K562 (cell line): ENCODE measurements at places on chromosomes 7 and 10. TPM values are rescaled to one million over a fixed set of nuclear protein-coding genes. Genes with fewer than 3 reads are reported as not detected.

Gene SMKR1
- total RNA-seq: 0.58 and 1.5 TPM in 2 replicates

GRCh38 chr10:123278445-123278844 is 124.2 kb downstream of the BUB3 start:
- H3K36me3 ChIP-seq: no peaks in the 10 kb centered on the region
- no peak overlapping the region for H3K27ac ChIP-seq
- DNase-seq: no peak
- no peak overlapping the region for H3K4me3 ChIP-seq
- H3K4me1 ChIP-seq: no peaks in the 10 kb centered on the region

GRCh38 chr10:3119796-3120459 is 52.6 kb downstream of the PFKP start:
- peak; percentile 47 for DNase-seq
- H3K36me3 ChIP-seq: peaks cover 92% of the 10 kb centered on the region; the same call in 2 of the 3 replicates
- H3K4me1 ChIP-seq: peaks cover 5% of the 10 kb centered on the region
- no peak overlapping the region for H3K4me3 ChIP-seq
- H3K27me3 ChIP-seq: no peaks in the 10 kb centered on the region

- no peaks in the 10 kb centered on the region for H3K36me3 ChIP-seq
- DNase-seq: peak; percentile 63
- no peak overlapping the region for H3K4me3 ChIP-seq
- H3K27me3 ChIP-seq: no peaks in the 10 kb centered on the region
These were observed 22.0 kb downstream of the PRTFDC1 start for GRCh38 chr10:24930427-24930826.

Gene GRM3
- not detected in 2 replicates for total RNA-seq

DNA sequence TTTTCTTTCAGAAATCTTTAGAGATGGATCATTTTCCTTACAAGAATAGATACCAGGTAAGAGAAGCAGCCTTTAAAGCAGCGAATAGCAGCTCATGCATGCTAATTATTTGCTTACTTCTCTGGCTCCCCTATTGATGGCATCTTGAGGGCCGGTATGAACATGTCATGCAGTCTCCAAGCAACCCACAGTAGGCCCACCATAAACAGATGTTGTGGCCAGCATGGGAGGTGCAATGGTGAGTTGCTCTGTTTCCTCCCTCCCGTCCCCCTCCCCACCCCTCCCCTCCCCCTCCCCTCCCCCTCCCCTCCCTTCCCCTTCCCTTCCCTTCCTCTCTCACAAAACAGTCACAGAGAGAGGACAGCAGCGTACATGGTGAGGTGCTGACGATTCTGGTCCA is 9.7 kb upstream of the ZNF273 start:
- H3K36me3 ChIP-seq: no peaks in the 10 kb centered on the region
- DNase-seq: peak; percentile 43
- no peak overlapping the region; the same call in 1 of the 3 replicates for H3K27ac ChIP-seq
- H3K4me1 ChIP-seq: peaks cover 42% of the 10 kb centered on the region

GRCh38 chr10:65684896-65685295 is 1240.9 kb upstream of the LRRTM3 start:
- H3K27ac ChIP-seq: no peak overlapping the region
- H3K36me3 ChIP-seq: no peaks in the 10 kb centered on the region
- no peaks in the 10 kb centered on the region for H3K4me1 ChIP-seq
- H3K27me3 ChIP-seq: no peaks in the 10 kb centered on the region

DNA sequence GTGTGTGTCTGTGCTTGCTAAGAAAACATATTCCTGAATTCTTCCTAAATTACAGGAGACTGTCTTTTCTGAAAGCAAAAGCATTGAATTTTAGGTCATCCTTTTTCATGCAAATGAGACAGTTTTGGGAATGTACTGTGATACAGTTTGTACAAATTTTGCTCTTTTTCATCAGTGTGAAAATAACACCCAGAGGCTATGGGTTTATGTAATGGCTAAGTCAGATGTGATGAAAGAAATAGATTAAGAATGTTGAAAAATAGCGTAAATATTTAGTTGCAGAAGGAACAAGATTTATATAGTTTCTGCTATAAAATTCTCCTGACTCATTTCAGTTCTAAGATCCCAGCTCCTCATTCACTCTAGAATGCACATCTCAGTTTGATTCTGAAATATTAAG is 24.6 kb downstream of the POM121L12 start:
- H3K4me1 ChIP-seq: no peaks in the 10 kb centered on the region
- no peaks in the 10 kb centered on the region for H3K36me3 ChIP-seq
- no peak overlapping the region for H3K4me3 ChIP-seq
- H3K27ac ChIP-seq: no peak overlapping the region

GRCh38 chr7:30027065-30027456 is 559 bp upstream of the FKBP14 start:
- H3K36me3 ChIP-seq: peaks cover 21% of the 10 kb centered on the region
- H3K4me1 ChIP-seq: peaks cover 17% of the 10 kb centered on the region; the same call in 1 of the 2 replicates
- H3K27me3 ChIP-seq: no peaks in the 10 kb centered on the region
- H3K27ac ChIP-seq: peak overlapping the region; percentile 76
- peak overlapping the region; percentile 82 for H3K4me3 ChIP-seq
- no peak for DNase-seq

DNA sequence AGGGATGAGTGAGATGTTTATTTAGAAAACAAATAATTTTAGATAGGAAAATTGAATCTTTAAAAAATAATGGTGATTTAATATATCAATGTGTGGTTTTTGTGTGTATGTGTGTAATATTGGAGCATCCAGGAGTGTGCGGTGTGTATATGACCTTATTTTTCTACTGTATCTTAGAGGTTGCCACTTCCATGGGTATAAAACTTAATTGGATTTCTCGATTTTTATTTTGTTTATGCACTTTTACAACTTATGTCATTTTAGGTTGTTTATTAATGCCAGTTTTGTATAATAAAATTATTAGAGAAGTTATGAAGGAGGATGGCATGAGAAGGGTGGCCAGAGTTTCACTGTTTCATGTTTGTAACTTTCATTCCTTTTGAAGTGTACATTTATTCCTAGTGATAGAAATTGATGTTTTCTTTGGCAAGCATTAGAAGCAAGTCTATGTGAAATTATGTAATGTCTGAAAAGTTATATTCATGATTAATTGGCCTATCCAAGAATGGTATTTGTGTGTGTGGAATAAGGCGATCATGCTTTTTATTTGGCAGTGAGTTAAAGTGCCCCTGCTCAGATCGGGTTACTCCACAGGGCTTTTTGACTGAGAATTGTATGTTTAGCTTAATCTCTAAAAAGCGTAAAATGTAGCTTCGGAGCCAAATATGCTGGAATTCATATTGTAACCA is 110.3 kb downstream of the KAT6B start:
- no peaks in the 10 kb centered on the region for H3K4me1 ChIP-seq
- H3K4me3 ChIP-seq: no peak overlapping the region
- H3K36me3 ChIP-seq: no peaks in the 10 kb centered on the region
- H3K27me3 ChIP-seq: peaks cover 5% of the 10 kb centered on the region
- H3K27ac ChIP-seq: no peak overlapping the region

- no peak overlapping the region for H3K27ac ChIP-seq
- DNase-seq: no peak
- no peak overlapping the region for H3K4me3 ChIP-seq
- H3K36me3 ChIP-seq: peaks cover 97% of the 10 kb centered on the region
- H3K27me3 ChIP-seq: no peaks in the 10 kb centered on the region
- H3K4me1 ChIP-seq: no peaks in the 10 kb centered on the region
These were observed 18.6 kb downstream of the DMTF1 start for GRCh38 chr7:87170828-87171227.

DNA sequence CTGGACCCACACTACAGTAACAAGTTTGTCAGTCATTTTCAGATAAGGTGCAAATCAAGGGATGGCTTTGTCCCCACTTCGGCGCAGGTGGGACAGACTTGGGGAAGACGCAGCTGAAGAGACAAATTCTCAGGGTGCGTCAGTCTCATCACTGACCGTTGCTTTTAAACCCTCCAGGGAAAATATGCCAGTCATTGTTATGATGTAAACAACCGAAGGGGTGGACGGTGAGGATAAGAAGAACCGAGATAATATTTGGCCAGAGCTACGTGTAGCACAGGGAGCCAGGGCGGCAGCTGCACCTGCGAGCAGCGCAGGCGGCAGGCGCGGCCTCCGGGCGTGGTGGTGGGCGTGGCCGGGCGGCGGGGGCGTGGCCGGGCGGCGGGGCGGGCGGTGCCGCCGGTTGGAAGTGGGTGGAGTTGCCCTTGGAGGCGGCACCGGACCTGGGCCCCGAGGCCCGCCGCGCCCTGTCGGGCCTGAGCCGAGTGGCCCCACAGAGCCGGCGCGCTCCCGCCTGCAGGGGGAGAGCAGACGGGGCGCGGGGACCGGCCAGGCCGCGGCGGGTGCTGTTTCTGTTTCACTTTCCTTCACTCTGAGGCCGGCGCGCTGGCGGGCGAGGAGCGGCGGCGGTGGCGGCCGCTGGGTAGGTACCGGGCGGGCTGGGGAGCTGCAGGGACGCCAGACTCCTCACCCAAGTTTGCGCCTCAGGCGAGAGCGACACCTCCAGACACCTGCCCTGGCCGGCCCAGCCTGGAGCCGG is at the start of gene PCGF5:
Gene PCGF5, plus strand, starts transcription at position 470 of the 760 bp plus-strand sequence. CDS start 2,209 bp downstream, outside the sequence.
- peaks cover 17% of the 10 kb centered on the region; the same call in 2 of the 3 replicates for H3K36me3 ChIP-seq
- H3K27ac ChIP-seq: peak within 1 kb of the TSS; percentile 89
- H3K27me3 ChIP-seq: no peaks in the 10 kb centered on the region
- DNase-seq: peak; percentile 86
- H3K4me1 ChIP-seq: peaks cover 17% of the 10 kb centered on the region; the same call in 2 of the 3 replicates
- H3K4me3 ChIP-seq: peak within 1 kb of the TSS; percentile 88

- H3K27ac ChIP-seq: no peak overlapping the region
- H3K36me3 ChIP-seq: no peaks in the 10 kb centered on the region
- no peaks in the 10 kb centered on the region for H3K27me3 ChIP-seq
- H3K4me3 ChIP-seq: no peak overlapping the region
- no peaks in the 10 kb centered on the region for H3K4me1 ChIP-seq
- DNase-seq: no peak
These were observed 55.2 kb downstream of the LRRC18 start for GRCh38 chr10:48884179-48885045.

Gene AMPH
- total RNA-seq: not detected in 2 replicates
